ENCODE measurements at places on chromosomes 5 and 9. TPM values are rescaled to one million over a fixed set of nuclear protein-coding genes. Genes with fewer than 3 reads are reported as not detected.

The FGF18 gene
- total RNA-seq: 1.6 TPM

DNA sequence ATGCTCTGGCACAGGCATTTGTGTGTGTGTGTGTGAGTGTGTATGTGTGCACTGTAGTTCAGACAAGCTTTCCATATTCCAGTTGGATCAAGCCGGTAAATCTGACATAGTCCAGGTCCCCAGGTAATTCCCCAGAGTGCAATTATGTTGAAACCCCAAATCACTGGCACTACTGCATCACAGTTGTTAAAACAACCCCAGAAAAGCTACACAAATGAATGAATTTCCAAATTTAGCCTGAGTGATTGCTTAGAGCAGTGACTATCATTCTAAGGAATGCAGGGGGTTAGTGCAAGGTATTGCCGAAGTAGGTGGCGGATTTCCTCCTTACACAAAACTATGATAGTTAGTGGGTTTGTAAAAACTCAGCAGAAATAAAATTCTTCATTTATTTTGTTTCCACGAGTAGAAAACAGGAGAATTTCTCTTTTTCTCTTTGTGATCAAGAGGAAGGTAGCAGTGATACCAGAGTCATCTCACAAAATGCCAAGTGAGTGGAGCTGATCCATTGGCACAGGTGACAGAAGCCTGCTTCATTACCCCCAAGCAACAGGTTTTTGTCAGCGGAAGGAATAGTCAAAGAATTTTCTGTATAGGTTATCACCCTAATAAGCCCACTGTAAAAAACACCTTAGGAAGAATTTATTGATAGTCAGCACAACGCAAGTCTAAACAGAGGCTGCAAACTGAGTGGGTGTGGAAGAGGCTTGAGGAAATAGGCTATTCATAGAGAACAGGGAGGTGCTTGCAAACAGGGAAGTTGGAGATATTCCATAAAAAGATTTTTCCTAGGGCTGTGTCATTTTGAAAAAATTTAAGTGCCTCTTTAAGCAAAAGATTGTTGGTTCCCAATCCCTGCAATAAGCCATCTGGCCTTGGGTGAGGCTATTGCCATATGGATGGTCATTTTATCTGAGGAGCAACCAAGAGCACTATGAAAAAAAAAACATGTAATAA lies 385.1 kb downstream of the CHSY3 start:
- H3K4me3 ChIP-seq: peak overlapping the region; percentile 4
- H3K4me1 ChIP-seq: peaks cover 28% of the 10 kb centered on the region
- no peak for DNase-seq
- no peaks in the 10 kb centered on the region for H3K27me3 ChIP-seq
- peak overlapping the region; percentile 66 for H3K27ac ChIP-seq

- no peaks in the 10 kb centered on the region for H3K36me3 ChIP-seq
- no peak for DNase-seq
- peak overlapping the region; percentile 52 for H3K27ac ChIP-seq
- H3K4me3 ChIP-seq: no peak overlapping the region
- peaks cover 7% of the 10 kb centered on the region for H3K4me1 ChIP-seq
These were observed 152.7 kb upstream of the ADRA1B start for GRCh38 chr5:159763562-159763961.

DNA sequence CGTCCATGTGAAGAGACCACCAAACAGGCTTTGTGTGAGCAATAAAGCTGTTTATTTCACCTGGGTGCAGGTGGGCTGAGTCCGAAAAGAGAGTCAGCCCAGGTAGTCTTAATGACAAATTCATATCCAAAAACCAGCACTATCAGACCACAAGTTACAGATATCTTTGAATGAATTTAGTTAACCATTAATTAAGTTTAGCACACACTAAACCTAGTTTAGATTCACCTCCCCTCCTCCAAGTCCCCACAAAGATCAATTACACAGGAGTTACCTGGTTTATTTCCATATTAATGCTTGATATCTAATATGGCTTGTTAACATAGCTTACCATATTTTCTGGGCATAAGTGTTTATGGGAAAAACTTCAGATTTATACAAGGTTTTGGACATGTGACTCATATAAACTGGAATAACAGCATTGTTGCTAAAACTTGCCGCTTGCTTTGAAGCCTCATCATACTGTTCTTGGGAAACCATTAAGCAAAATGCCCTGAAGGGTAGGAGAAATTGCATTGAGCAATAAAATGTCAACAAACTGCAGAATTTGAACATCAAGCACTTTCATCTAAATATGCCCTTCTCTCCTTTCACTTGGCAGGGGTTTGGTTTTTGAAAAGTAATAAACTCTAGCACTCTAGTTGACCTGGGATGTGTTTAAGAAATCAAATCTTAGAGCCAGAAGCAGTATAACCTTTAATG lies 166.9 kb downstream of the SNCAIP start:
- DNase-seq: no peak
- no peaks in the 10 kb centered on the region for H3K27me3 ChIP-seq
- H3K4me3 ChIP-seq: no peak overlapping the region
- no peaks in the 10 kb centered on the region for H3K4me1 ChIP-seq
- no peaks in the 10 kb centered on the region for H3K36me3 ChIP-seq

DNA sequence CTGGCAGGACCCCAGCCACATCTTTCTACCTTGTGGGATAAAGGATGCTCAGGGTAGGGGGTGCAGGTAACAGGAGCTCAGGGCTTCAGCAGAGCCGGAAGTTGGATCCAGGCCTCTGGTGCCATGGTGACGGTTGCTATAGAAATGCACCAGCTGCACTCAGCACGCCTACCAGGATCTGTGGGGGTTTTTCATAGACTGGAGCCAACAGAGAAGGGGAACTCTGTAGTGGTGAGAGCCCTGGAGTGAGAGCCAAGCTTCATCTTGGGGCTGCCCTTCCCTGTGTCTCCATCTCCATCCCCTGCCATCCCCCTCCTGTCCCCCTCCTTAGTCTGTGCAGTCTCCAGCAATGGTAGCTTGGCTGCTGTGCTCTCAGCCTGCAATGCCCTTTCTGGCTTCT lies 27.5 kb upstream of the BOD1 start:
- no peak for DNase-seq
- no peaks in the 10 kb centered on the region for H3K27me3 ChIP-seq
- H3K4me3 ChIP-seq: no peak overlapping the region
- H3K4me1 ChIP-seq: no peaks in the 10 kb centered on the region

GRCh38 chr5:139870677-139871076 lies 75.1 kb downstream of the PSD2 start:
- H3K4me3 ChIP-seq: no peak overlapping the region
- peaks cover 14% of the 10 kb centered on the region for H3K4me1 ChIP-seq
- H3K27ac ChIP-seq: no peak overlapping the region

- no peak overlapping the region for H3K27ac ChIP-seq
- H3K4me3 ChIP-seq: no peak overlapping the region
These were observed 196.8 kb downstream of the ANXA1 start for GRCh38 chr9:73348471-73348870.

DNA sequence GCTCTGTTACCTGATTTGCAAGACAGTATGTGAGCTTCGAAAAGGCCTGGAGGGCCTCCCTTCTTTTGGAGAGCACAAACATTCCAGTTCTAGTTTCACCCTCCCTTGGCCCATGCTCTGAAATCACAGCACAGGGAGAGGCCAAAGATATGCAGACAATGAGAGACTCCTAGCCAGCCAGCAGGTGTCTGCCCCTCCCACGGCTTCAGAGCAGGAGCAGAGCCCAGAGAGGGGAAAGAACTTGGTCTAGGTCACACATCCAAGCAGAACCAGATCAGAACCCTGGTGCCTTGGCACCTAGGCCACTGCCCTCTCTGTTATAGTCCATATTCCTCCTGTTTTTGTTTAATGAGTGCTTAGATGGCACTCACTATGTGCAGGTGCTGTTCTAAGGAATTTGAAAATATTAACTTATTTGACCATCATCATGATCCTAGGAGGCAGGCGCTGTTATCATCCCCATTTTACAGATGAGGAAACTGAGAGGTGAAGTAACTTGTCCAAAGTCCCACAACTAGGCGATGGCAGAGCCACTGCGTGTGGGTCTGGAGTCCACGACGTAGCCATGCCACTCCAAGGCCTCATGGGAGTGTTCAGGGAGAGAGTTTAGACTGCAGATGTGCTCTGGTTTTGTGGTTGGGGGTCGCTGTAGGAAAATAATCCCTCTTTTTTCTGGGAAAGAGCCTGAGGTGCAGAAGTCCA lies 27.2 kb downstream of the TMOD1 start:
- H3K36me3 ChIP-seq: peaks cover 30% of the 10 kb centered on the region
- H3K4me1 ChIP-seq: peaks cover 7% of the 10 kb centered on the region
- DNase-seq: no peak
- peak overlapping the region; percentile 43 for H3K27ac ChIP-seq

DNA sequence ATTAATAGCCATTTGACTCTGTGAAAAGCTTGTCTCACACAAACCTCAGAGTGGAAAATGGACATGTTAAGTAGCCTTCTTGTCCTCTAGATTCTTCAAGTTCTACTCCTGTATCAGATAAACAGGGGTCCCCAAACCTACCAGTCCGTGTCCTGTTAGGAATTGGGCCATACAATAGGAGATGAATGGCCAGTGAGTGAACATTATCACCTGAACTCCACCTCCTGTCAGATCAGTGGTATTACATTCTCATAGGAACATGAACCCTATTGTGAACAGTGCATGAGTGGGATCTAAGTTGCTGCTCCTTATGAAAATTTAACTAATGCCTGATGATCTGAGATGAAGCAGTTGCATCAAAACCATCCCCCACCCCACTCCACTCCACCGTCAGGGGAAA lies 136.3 kb downstream of the TMEM232 start:
- H3K4me1 ChIP-seq: no peaks in the 10 kb centered on the region
- H3K27me3 ChIP-seq: no peaks in the 10 kb centered on the region
- no peaks in the 10 kb centered on the region for H3K36me3 ChIP-seq
- no peak for DNase-seq

The SGTB gene
- 26.4 TPM for total RNA-seq

The PCDHB3 gene
- total RNA-seq: 3.7 TPM

The FAM151B gene
- total RNA-seq: 3.9 TPM

The MUSK gene
- total RNA-seq: 0.71 TPM

GRCh38 chr5:60332244-60333004 lies 367.5 kb downstream of the DEPDC1B start:
- DNase-seq: no peak
- H3K4me3 ChIP-seq: no peak overlapping the region
- H3K4me1 ChIP-seq: peaks cover 61% of the 10 kb centered on the region
- no peaks in the 10 kb centered on the region for H3K27me3 ChIP-seq
- H3K36me3 ChIP-seq: no peaks in the 10 kb centered on the region
- H3K27ac ChIP-seq: no peak overlapping the region

DNA sequence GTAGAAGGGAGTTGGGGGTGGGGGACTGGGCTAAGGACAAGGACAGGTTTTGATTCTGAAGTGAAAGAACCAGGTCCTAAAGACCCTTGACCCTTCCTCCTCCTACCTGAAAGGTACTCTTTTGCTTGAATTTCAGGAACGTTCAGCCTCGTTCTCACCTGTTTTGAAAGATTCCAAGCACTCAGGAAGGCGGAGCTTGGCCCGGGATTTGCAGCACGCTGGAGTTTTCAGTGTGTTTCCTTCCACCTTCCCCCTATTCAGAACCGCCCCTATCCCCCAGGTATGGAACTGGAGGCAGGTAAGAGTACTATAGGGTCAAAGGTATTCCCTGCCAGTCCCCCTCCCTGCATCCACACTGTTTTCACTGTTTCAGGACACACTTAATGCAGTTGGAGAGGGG lies 7.1 kb downstream of the EGR1 start:
- H3K4me1 ChIP-seq: peaks cover under 1% of the 10 kb centered on the region
- peaks cover 4% of the 10 kb centered on the region for H3K36me3 ChIP-seq
- H3K4me3 ChIP-seq: no peak overlapping the region
- H3K27me3 ChIP-seq: no peaks in the 10 kb centered on the region

The RNF183 gene
- not detected for total RNA-seq

DNA sequence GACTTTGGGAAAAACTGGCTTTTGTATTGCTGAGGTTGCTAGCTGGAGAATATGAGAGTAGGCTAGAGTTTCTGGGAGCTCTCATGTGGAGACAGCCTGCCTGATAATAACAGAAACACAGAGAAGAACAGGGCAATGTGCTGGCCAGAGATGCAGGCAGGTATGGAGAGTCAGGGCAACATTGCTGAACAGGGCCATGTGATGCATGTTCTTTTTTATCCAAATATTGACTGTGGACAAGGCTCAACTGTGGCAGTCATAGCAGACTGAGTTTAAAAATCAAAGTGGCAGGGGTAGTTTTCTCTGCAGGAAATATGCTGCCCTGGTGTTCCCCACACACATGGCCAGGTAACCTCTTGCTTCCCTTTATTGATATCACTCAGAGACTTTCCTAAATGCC lies 381.1 kb downstream of the RASEF start:
- H3K4me3 ChIP-seq: no peak overlapping the region
- H3K27ac ChIP-seq: no peak overlapping the region
- no peak for DNase-seq
- H3K27me3 ChIP-seq: no peaks in the 10 kb centered on the region
- H3K36me3 ChIP-seq: no peaks in the 10 kb centered on the region

The ARID3C gene
- total RNA-seq: not detected

The FOXD4L5 gene
- total RNA-seq: not detected

- H3K36me3 ChIP-seq: no peaks in the 10 kb centered on the region
- H3K4me3 ChIP-seq: no peak overlapping the region
- H3K4me1 ChIP-seq: no peaks in the 10 kb centered on the region
- H3K27me3 ChIP-seq: no peaks in the 10 kb centered on the region
These were observed 3.2 kb downstream of the MROH2B start for GRCh38 chr5:41067714-41068568.

The DDX4 gene
- total RNA-seq: not detected

DNA sequence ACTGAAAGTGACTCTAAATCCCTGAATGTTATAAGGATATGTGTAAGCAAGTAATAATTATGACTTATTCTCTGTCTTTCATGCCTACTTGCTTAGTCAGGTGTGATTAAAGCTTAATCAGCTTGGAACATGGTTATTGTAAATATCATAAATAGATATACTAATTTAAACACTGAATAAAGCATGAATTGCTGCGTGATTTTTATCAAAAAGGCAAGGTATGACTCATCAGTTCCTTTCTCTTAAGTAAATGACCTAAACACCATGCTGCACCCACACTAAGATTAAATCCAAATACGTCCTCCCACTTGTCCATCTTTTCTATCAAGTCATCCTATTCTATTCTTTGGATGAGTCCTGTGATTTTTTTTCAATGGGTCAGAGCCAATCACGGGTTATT lies 124.6 kb upstream of the MTAP start:
- no peak for DNase-seq
- no peaks in the 10 kb centered on the region for H3K4me1 ChIP-seq
- H3K4me3 ChIP-seq: no peak overlapping the region
- no peaks in the 10 kb centered on the region for H3K36me3 ChIP-seq
- H3K27me3 ChIP-seq: no peaks in the 10 kb centered on the region
- no peak overlapping the region for H3K27ac ChIP-seq

DNA sequence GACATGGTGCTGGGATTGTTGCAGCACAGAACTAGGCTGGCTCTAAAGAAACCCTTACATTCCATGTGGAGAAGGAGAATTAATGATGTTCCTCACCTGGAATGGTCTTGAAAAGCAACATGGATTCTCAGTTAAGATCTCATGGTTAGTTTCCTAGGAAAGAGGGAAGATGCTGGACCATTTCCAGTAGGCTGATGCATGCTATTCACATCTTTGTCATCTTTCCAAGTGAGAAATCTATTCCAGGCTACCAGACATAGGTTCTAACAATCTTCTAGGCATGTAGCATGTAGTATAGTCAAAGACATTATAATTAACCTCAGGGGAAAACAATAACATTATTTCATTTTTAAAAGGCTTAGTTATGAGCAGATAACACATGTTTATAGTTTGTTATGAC lies 44.3 kb downstream of the TMEM252 start:
- H3K27me3 ChIP-seq: no peaks in the 10 kb centered on the region
- no peaks in the 10 kb centered on the region for H3K36me3 ChIP-seq
- H3K4me3 ChIP-seq: no peak overlapping the region
- H3K27ac ChIP-seq: no peak overlapping the region
- DNase-seq: no peak

The PCDHB7 gene
- 7.1 TPM for total RNA-seq

The ZDHHC11B gene
- 8.7 TPM for total RNA-seq

The TUSC1 gene
- 31.1 TPM for total RNA-seq

The ROPN1L gene
- total RNA-seq: not detected

All from thoracic aorta (tissue), 2 donors.